ENCODE measurements at places on chromosomes 1 and 21.

GRCh38 chr1:156336242-156336641 lies 1.9 kb downstream of the CCT3 start:
- DNase-seq: no peak

DNA sequence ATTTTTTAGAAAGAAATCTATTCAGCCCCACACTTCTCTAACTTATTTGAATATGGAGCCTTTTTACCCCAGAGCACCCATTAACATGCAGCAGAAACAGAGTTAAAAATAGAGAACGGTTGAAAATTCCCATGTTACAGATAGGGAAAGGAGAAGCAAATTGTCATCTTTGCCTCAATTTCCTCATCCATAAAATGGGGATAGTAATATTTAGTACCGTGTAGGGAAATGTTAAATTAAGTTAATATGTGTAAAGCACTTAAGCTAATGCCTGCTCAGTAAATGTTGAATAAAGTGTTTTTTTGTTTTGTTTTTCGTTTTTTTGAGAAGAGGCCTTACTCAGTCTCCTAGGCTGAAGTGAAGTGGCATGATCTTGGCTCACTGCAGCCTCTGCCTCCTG lies 50.3 kb downstream of the NAV1 start:
- DNase-seq: no peak

GRCh38 chr1:168848051-168848450 lies 119.0 kb upstream of the DPT start:
- DNase-seq: no peak

- peak; percentile 33 for DNase-seq
Measured at GRCh38 chr1:195768936-195769335, 839.3 kb downstream of the KCNT2 start.

GRCh38 chr1:210143465-210144062 lies 89.0 kb upstream of the SERTAD4 start:
- DNase-seq: peak; percentile 62

DNA sequence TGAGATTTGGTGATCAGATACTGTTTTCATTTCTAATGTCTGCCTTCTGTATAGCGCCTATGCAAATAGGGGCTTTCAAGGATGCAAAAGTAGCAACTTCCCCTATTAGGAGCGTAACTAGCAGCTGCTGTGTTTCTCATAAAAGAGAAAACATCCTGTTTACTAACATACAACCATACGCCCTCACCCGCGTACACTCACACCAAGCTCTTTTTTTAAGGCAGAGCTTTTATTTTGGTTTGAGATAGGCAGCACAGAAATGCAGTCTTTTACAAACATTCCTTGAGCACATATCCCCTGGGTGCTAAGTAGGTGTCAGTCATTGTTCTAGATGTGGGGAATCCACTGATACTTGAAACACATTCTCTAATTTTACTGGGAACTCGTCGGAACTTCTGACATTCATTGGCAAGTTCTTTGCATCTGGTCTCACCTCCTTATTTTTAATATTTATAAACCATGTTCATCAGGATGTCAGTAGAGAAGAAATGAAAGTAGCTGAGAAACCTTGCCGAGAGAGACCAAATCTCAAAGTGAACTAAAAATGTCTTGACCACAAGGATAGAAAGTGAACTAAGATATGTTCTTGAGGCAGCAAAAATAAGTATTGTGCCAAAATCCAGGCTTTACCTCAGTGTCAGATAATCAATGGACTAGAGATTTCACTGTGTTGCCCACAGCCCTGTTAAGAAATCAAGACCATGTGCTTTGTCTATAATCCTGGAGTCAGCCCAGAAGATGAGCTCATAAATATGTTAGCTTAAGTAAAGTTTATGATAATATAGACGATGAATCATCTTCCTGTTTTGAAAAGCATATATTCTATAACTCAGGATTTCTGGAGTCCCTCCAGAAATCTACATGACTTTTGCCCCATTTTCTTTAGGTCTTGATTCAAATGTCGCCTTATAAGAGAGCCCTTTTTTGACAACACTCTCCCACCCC lies 350.9 kb downstream of the ST6GALNAC3 start:
- peak; percentile 74 for DNase-seq

- no peak for DNase-seq
Measured at GRCh38 chr1:213394837-213395236, 343.8 kb downstream of the RPS6KC1 start.

DNA sequence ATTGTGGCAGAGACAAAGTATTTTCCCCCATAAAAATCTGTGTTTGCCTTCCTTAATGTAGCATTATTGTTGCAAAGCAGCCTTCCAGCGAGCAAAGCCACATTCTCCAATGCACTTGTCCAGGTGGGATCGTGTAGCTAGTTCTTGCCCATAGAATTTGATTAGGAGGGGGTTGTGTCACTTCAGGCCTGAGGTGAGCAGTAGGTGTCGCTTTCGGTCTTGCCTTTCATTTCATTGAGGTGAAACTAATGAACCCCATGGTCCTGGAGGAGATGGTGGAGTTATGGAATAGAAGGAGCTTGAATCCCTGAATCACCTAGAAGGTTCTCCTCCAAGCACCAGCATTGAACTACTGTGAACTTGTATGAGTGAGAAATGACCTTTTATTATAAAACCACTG lies 318.9 kb upstream of the PBX1 start:
- DNase-seq: peak; percentile 21

DNA sequence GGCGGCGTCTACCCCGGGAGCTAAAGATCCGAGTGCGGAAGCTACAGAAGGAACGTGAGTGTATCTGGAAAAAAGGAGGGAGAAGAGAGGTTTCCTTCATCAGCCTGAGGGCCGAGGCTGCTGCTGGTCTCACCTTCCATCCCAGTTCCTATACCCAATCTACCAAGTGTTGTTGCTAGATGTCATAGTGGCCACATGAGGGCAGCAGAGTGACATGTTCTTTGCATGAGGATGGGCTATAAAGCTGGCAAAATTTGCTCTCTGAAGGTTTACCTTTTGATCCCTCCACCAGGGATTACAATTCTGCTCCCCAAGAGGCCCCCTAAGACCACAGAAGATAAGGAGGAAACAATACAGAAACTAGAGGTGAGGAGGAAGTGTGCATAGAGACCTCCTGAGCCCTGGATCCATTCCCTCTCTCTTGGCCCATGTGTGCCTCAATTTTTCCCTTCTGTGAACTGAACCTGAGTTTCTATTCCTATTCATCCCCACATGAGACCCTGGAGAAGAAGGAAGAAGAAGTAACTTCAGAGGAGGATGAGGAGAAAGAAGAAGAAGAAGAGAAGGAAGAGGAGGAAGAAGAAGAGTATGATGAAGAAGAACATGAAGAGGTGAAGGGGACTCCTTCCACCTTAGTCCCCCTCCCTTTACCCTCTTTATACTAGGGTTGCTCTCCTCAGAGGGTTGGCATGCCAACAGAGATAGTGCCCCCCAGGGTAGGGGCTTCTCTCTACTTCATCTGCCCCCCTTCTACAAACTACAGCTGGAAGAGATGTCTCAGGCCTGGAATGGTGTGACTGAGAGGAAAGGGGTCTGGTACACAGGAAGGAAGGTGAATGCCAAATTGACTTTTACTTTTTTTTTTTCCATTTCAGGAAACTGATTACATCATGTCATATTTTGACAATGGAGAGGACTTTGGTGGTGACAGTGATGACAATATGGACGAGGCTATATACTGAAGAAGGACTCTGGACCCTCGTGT lies 13.3 kb downstream of the POLR3GL start:
- peak; percentile 85 for DNase-seq

- no peak for DNase-seq
Measured at GRCh38 chr1:222087221-222087920, 345.5 kb upstream of the DUSP10 start.

DNA sequence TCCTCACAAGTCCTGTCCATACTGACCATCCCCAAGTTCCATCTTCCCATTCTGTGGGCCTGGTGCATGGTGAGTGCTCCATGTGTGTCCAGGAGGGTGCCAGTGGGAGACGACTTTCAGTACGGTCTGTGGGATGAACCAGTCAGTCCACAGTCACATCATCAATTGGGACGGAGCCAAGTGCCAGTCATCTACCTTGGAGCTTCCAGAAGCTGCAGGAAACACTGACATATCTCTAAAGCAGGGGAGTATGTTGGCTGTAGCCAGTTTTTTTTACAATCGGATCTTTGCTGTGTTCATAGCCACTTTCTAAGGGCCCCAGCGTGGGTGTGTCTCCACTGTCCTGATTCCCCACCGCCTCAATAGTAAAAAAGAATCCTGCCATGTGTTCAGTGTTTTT lies 13.6 kb upstream of the TRIM17 start:
- DNase-seq: no peak

Data from amniotic epithelial cell (primary cell).